Right lung (tissue), 10 donors: ENCODE measurements at places on chromosomes 11 and 22.

DNA sequence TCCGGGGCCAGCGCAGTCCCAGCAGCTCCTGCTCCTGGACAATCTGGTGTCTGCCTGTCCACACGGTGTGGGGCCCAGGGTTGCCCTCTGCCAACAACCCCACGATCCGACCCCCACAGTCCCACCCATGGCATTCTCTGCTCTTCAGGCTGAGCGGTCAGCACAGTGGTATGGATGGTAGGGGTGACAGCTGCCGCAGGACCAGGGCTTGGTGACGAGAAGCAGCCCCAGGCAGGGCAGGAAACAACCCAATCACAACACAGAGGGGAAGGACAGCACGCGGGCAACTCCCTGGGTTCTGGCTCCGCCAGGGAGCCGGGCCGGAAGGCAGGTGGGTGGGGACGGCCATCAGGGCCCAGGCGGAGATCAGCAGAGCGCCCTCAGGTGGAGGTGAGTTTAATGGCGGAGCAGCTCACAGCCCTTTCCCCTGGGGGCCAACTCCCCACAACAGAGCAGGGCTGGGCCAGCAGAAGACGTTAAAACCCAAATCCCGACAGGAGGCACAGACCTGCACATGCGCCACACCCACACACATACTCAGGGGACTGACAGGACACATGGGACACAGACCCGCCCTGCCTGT, 5.3 kb upstream of the CHADL start:
- DNase-seq: no peak

DNA sequence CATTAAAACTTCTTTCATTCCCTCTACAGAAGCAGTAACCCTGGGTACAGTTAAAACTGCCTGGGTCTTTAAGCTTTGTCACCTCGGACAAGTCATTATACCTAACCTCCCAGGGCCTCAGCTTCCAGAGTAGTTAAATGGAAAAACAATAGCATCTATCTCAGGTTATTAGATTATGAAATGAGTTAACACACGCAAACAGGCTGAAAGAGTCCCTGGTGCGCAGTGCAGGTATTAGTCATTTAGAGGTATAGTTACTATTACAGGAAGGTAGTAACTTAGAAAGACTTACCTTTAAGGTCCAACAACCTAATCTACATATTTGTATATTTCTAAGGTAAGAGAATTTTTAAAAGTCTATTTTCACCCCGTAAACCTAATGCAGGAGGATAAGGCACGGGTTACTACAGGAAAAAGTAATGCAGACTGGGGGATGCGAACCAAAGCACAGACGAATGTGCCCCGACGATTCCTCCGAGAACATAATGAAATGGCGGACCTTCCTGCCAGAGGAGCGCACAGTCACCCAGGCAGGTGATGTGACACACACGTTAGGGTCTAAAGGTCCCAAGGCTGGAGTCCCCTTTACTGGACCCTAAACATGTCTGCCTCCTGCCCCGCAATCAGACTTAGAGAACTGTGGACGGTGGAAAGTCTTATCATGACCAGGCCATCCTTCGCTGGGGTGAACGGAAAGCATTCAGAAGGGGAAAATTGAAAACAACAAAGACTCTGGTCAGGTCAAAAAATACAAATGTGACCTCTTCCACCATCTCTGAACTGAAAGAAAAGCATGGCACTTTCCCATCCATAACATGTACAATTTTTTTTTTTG, 1.3 kb downstream of the NAP1L4 start:
- no peak for DNase-seq

GRCh38 chr11:47980907-47981621, 705 bp downstream of the PTPRJ start:
- DNase-seq: no peak

DNA sequence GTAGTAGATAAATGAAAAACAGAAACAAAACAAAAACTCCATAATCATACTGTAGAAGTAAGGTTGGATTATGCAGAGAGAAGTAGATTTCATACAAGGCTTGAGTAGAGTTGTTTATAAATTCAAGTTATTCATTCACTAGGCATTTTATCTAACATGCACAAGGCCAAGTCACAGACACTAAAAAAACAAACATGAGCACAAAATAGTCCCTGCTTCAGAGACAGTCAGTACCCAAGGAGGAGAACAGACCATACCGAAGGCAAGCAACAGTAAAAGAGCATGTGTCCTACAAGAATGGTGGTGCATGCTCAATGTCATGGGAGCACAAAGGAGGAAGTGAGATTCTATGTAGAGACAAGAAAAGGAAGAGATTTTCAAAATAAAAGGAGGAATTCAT, 796.5 kb upstream of the LRRC4C start:
- no peak for DNase-seq

- DNase-seq: no peak
Observed at GRCh38 chr22:49170053-49170452, 657.6 kb downstream of the BRD1 start.

- no peak for DNase-seq
Observed at GRCh38 chr11:73163638-73164174, 21.6 kb upstream of the FCHSD2 start.

DNA sequence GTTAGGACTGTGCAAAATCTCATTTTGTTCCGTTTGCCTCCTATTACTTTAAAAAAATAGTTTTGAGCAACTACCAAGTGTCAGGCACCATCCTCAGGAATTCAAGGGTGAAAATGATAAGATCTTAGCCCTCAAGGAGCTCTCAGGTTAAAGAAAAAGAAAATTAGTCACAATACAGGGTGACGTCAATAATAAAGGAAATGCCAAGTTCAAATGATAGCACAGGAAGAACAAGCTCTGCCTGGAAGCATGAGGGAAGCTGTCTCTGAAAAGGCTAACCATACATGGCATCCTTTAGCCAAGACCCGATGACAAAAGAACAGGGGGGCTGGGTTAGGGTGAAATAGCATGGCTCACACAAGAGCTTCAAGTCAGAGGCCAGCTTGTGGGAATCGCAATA, 11.1 kb upstream of the MPZL2 start:
- no peak for DNase-seq

DNA sequence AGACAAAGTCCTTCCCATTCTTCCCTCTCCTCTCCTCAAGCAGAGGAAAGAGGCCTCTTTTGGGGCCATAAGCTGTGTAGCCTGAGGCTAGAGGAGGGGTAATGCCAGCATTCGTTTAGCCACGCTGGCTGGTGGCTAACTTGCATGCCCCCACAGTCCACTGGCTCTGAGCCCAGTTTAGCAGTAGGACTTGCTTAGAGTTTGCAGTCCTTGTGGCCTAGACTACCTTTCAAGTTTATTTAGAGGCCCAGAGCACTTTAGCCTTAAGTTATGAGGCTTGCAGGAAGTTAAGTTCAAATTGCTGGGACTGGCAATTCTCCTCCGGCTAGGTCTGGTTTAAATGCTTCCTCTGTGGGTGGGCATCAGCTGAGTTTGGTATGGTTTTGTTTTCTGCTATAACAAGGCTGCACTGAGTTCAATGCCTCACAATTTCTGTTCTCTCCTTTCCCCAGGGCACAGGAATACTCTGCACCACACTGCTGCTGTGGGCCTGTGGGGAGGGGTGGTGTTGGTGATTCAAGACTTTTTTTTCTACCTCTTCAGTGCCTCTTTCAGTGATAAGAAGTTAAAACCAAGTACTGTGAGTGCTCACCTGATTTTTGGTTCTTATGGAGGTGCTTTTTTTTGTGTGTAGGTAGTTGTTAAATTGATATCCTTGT, 281.0 kb upstream of the C11orf87 start:
- no peak for DNase-seq

DNA sequence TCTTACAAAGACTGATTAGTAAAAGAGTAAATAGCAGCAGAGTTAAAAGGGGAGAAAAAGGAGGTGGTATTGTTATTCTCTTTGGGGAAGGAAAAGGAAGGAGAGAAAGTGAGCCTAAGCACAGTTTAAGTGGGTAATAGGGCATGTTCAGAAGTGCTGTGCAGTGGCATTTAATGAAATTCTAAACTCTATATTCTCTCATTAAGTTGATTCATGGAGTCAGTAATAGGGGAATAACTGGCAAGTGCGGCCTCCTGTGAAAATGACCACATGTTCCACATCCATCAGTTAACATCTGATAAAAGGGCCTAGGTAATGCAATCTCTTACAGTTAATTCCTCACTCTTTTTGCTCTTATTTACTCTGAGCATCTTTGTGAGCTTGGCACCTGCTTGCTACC, 516.7 kb downstream of the JRKL start:
- DNase-seq: no peak

GRCh38 chr22:22377335-22377734, 131.2 kb downstream of the ZNF280B start:
- no peak for DNase-seq

GRCh38 chr11:106763501-106763900, 254.8 kb downstream of the GUCY1A2 start:
- peak; percentile 33 for DNase-seq

GRCh38 chr11:124971810-124972209, 17.8 kb downstream of the CCDC15 start:
- no peak for DNase-seq

DNA sequence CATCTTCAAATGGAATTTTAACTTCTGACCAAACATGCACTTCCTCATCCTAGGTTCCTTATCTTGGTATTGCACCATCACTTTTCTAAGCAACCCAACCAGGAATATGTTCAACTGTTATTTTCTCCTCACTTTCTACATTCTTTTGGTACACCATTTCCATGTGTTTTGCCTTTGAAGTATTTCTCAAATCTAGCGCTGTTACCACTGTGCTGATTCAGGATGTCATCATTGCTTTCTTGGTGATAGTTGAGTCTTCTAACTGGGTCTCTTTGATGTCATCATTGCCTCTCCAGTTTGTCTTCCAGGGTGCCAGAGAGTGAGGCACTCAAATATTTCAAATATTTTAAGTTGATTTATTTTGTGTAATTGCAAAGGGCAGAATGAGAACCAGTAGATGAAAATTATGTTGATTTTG, 47.5 kb downstream of the HORMAD2 start:
- no peak for DNase-seq

DNA sequence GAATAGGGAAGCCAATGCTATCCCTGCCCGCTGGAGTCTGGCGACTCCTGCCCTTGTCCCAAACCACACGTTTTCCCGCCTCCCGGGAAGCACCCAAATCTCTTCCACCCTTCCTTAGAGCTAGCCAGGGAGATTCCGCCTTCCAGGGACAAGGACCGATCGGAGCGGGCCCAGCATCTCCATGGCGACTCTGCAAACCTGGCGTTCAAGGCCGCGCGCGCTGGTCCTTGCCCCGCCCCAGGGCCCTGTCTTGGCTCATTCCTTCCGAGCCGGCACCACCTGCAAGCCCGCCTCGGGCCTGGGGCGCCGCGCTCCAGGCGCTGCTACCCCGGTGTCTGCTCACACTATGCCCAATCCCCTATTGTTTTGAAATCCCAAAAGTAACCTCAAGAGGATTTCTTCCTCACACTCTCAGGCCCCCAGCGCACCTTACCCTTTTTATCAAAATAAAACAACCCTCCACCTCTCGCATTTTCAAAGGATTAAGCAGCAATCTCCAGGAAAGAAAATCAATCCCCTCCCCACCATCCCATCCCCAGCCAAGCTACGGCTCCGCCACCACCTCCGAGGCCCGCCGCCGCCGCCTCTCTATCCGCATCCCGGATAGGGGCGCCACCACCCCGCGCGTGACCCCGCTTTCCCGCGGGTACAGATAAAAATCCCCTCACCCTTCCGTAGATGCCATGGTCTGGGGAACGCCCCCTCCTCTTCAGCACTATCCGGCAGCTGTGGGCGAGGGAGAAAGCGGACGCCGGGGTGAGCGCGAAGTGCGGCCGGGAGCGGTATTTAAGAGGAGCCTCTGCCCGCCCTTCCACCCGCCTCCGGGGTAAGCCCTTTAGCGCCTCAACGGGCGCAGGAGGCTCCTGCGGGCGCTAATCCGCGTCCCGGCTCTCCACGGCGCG, 825 bp downstream of the SLC1A2 start:
- DNase-seq: no peak

GRCh38 chr11:27217948-27218420, 145.0 kb downstream of the CCDC34 start:
- DNase-seq: no peak

DNA sequence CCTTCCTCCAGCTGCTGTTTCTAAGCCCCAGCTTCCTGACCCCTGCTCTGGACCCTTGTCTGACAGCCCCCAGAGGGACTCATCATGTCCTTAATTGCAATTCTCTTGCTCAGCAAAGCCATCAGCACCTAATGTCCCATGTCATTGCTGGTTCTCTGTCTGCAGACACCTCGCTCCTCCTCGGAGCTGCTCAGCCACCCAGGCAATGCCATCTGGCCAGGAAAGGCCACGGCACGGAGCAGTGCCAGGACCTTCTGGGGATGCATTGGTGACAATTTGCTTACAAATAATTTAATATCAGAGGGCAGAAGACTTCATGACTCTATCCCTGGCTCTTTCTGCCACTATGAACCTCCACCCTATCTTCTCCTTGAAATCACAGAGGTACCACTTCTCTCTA, 107.0 kb upstream of the THY1 start:
- no peak for DNase-seq

GRCh38 chr11:35563484-35564244, 38.2 kb upstream of the PAMR1 start:
- DNase-seq: peak; percentile 71

DNA sequence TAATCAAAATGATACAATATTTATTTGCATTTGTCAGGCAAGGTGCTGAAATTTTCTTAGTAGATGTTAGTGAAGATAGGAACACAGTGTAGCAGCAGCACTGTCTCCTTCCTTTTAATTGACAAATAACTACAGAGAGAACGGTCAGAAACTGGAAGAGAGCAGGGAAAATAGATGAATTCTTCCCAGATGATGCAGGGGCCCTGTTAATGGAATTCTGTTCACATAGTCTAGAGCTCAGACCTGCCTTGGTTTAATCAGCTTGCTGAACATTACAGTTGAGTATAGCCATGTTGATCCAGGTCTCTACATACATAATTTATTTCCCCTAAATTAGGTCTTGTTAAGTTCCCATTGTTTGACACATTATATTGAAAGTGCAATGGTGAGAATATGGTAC, 127.4 kb downstream of the SLC17A6 start:
- DNase-seq: no peak

GRCh38 chr11:55658031-55658573, 3.9 kb upstream of the OR4C6 start:
- DNase-seq: no peak

DNA sequence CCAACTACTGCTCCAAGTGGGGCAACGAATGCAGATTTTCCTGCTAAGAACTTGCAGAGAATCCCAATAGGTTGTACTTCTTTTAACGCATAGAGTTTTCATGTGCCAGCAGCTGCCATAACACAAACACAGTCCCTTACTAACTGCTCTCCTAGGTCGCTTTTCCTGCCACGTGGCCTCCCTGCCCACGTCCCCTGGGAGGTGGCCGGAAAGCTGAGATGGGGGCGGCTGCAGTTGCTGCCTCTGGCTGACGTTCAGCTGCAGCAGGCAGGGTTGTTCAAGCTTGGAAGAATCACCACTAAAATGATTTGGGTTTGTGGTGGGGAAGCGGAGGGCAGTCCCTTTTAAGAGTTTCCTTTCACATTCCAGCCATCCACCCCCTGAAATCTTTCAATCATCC, 39.3 kb downstream of the ZNF202 start:
- peak; percentile 1 for DNase-seq

GRCh38 chr11:111923351-111923788, 4.7 kb downstream of the C11orf52 start:
- DNase-seq: no peak

- no peak for DNase-seq
Observed at GRCh38 chr11:46290011-46290410, 12.5 kb downstream of the CREB3L1 start.

- no peak for DNase-seq
Observed at GRCh38 chr11:62896049-62896448, 15.4 kb downstream of the SLC3A2 start.
